ENCODE measurements at places on chromosomes 7 and 10.

DNA sequence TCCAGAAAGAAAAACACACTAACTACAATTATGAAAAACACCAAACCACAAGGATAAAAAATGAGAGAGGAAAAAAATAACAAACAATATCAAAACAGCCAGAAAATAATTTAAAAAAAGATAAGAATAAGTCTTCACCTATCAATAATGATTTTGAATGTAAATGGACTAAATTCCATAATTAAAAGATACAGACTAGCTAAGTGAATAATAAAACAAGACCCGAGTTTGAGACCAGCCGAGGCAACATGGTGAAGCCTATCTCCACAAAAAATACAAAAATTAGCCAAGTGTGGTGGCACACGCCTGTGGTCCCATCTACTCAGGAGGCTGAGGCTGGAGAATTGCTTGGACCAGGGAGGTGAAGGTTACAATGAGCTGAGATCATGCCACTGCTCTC lies 131.1 kb downstream of the MTERF1 start:
- DNase-seq = no peak

- no peak for DNase-seq
Measured at GRCh38 chr10:117818721-117819120, 228.0 kb downstream of the RAB11FIP2 start.

DNA sequence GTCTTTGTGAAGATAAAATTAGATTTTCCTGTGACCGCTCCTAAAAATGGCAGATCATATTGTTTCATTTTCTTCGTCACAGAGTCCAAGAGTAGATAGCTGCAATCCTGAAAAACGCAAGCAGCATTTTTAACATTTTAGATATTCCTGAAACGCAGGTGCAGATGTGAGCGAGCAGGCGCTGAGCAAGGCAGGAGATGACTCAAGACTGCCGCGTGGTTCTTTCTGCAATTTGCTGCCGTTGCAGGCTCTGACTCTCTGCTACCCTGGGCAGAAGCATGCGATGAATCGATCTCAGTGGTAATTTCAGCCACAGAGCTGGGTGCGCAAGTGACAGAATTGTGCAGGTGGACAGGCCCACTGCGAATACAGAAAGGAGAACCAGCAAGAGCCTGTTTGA lies 331.9 kb downstream of the ACTR3B start:
- no peak for DNase-seq

GRCh38 chr7:70455925-70456324 lies 676.0 kb upstream of the GALNT17 start:
- peak; percentile 7 for DNase-seq

- no peak for DNase-seq
Measured at GRCh38 chr7:158796667-158797066, 32.6 kb downstream of the ESYT2 start.

GRCh38 chr10:5809527-5810154 lies 3.6 kb downstream of the GDI2 start:
- DNase-seq = no peak
